H9 (cell line): ENCODE measurements at places on chromosomes 2 and 18.

DNA sequence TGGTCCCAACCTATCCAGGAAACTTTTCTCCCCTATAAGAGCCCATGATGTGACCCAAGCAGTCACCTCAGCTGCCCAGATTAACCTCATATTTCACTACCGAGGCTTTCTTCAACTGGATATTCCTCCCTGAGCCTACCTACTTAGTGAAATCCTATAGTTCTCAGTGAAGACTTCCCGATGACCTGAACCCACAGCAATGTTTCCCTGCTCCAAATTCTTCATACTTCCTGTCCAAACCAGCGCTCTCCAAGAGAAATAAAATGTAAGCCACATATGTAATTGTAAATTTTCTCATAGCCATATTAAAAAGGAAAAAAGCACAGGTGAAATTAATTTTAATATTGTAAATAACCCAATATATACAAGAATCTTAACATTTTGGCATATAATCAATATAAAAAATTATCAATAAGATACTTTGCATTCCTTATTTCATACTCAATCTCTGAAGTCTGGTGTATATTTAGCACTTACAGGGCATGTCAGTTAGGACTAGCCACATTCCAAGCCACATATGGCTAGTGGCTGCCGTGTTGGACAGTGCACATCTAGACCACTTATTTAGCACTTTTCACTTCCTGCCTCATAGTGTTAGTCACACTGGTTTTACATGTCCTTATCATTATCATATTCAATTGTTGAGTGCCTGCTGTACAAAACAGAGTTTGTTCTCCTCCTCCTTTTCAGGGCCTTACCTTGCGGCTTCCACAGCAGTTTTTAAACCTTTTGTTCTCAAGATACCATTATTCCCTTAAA is 1.9 kb upstream of the STAT4 start:
- H3K27me3 ChIP-seq = no peaks in the 10 kb centered on the region
- H3K36me3 ChIP-seq = no peaks in the 10 kb centered on the region
- H3K4me3 ChIP-seq = no peak overlapping the region
- H3K4me1 ChIP-seq = no peaks in the 10 kb centered on the region; the same call in 1 of the 2 replicates
- no peak for DNase-seq

- no peak overlapping the region for H3K27ac ChIP-seq
- H3K4me1 ChIP-seq = 0 out of 2 replicates have a peak, but pooled peaks cover 2% of the 10 kb centered on the region
- no peaks in the 10 kb centered on the region for H3K27me3 ChIP-seq
- H3K4me3 ChIP-seq = no peak overlapping the region
- no peaks in the 10 kb centered on the region for H3K36me3 ChIP-seq
These were observed 46.6 kb downstream of the CDK15 start for GRCh38 chr2:201852878-201853415.

DNA sequence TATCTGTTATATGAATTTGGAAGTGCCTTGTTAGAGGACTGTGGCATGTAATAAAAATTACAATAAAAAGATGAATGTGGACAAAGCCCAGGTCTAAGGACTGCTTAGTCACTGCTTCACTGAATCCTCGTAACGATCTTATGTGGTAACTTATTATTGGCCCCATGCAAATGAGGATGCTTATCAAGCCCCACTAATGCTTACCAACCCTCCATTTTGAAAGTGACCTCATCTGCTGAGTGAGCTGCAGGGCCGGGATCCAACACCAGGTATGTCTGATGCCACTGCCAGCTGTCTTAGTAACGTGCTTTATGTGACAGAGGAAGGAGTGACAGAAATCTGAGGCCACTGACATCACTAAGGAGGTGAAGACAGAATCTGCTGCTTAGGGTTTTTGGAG is 65.3 kb upstream of the CCDC85A start:
- peaks cover 9% of the 10 kb centered on the region; the same call in 1 of the 2 replicates for H3K4me1 ChIP-seq
- no peak overlapping the region; the same call in 1 of the 2 replicates for H3K4me3 ChIP-seq
- peak; percentile 49 for DNase-seq
- peak overlapping the region; percentile 90 for H3K27ac ChIP-seq
- no peaks in the 10 kb centered on the region for H3K27me3 ChIP-seq
- peaks cover 14% of the 10 kb centered on the region for H3K36me3 ChIP-seq

DNA sequence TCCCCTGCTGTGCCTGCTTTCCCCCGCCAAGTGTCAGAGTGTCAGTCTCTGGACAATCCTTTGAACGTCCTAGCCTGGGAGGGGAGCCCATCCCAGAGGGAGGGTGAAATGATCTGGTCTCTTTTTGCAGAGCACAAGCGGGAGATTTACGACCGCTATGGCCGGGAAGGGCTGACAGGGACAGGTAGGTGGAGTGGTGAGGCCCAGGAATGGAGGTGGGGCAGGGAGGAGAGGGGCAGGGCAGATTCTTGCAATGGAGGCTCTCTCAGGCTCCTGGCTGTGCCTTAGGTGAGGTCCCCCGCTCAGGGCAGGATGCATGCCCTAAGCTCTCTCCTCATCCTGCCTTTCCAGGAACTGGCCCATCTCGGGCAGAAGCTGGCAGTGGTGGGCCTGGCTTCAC is 2.4 kb downstream of the DNAJB2 start:
- H3K27me3 ChIP-seq = no peaks in the 10 kb centered on the region
- H3K4me3 ChIP-seq = no peak overlapping the region
- H3K4me1 ChIP-seq = no peaks in the 10 kb centered on the region; the same call in 1 of the 2 replicates
- DNase-seq = no peak
- no peak overlapping the region for H3K27ac ChIP-seq
- H3K36me3 ChIP-seq = peaks cover 34% of the 10 kb centered on the region

DNA sequence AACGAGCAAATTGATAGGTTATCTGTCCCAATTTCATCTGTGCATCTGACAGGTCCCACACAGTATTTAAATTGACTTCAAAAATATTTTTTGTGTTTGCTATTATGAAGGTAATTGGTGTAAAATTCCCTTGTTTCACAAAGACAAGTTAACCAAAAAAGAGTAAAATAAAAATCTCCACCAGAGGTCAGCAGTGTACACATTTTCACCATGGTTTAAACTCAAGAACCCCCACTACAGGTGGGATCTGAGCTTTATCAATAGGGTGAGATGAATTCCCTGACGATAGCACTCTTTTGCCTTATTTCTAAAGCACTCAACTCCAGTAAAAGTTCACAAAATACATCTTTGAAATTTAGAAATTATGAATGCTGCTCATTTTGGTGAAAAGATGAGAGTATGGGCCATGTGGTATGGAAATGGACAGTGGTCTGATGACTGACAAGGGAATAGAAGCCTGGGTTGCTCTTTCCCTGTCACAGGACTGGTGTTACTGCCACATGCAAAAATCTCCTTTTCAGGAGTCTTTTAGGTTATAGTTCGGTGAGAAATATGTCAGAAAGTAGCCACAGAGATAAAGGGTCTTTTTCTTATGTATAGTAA is 68.0 kb downstream of the SERPINB8 start:
- H3K4me1 ChIP-seq = no peaks in the 10 kb centered on the region
- no peak overlapping the region for H3K27ac ChIP-seq
- DNase-seq = no peak
- H3K27me3 ChIP-seq = no peaks in the 10 kb centered on the region

DNA sequence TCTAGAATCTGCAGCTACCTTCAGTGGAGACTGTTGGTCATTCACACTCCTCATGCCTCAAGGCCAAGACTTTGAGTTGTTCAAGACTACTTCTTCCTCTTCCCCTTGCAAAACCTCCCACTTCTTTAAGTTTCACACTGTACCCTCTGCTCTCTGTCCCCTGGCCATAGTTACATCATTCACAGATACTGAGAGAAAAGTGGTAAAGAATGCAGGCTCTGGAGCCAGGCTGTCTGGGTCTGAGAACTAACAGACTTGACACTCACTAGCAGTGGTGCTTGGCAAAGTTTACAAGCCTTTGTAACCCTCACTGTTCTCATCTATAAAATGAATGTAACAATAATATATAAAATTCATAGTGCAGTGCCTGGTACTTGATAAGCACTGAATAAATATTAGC is 61.8 kb downstream of the CDH20 start:
- no peaks in the 10 kb centered on the region for H3K27me3 ChIP-seq
- no peak for DNase-seq
- no peaks in the 10 kb centered on the region for H3K4me1 ChIP-seq
- no peak overlapping the region for H3K27ac ChIP-seq
- no peak overlapping the region for H3K4me3 ChIP-seq

DNA sequence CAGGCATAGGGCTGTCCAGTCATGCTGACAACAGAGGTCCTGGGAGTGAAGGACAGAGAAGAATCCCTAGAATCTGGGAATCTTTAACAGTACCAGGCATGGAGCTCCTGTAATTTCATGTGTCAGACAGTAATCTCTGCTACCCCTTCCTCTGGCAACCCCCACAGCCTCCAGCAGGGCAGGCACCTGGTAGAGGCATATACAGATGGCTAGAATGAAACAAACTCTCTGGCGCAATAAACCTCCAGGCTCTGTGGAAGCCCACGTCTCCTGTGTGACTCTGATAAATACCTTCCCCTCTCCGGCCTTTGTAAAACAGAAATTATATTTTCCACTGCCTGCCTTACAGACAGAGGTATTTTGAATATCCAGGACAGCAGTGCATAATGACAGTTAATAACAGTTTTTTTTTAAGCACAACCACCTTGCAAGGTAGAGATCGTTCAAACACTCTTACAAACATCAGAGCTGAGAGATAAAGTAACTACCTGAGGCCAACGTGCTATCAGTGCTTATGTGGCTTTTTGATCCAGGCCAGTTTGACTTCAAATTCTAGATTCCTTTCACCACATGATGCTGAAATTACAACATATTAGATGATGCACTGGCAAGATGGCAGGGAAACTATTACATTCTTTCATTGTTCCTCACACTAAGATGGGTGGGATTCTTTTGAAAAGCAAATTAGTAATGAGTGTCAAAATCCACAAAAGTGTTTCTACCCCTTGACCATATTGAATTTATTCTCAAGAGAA is 47.7 kb upstream of the TMEM247 start:
- H3K4me1 ChIP-seq = no peaks in the 10 kb centered on the region; the same call in 1 of the 2 replicates
- H3K4me3 ChIP-seq = no peak overlapping the region
- no peak overlapping the region for H3K27ac ChIP-seq
- H3K36me3 ChIP-seq = no peaks in the 10 kb centered on the region
- no peak for DNase-seq
- H3K27me3 ChIP-seq = no peaks in the 10 kb centered on the region

DNA sequence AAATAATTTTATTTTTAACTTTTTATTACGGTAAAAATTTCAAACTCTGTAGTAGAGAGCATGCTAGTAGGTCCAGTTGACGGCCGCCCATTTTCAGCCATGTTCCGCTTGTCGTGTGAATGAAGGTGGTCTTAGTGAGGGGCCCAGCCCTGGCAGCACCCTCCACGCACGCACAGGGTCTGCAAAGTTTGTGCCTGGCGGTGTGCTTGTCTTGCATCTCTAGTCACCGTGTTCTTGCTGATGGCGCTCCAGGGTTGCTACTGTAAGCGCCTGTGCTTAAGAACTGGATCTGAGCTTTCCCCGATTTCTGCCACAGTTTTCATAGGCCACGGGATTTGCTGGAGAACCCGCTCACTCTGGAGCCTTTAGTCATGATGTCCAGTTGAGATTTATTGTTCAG is 28.9 kb downstream of the LDLRAD4 start:
- no peak overlapping the region for H3K27ac ChIP-seq
- peak; percentile 10 for DNase-seq
- H3K4me1 ChIP-seq = no peaks in the 10 kb centered on the region
- no peaks in the 10 kb centered on the region for H3K27me3 ChIP-seq

GRCh38 chr2:41854227-41854626 is 193.6 kb upstream of the PKDCC start:
- no peak for DNase-seq
- no peak overlapping the region for H3K4me3 ChIP-seq
- H3K27ac ChIP-seq = no peak overlapping the region
- H3K36me3 ChIP-seq = no peaks in the 10 kb centered on the region

DNA sequence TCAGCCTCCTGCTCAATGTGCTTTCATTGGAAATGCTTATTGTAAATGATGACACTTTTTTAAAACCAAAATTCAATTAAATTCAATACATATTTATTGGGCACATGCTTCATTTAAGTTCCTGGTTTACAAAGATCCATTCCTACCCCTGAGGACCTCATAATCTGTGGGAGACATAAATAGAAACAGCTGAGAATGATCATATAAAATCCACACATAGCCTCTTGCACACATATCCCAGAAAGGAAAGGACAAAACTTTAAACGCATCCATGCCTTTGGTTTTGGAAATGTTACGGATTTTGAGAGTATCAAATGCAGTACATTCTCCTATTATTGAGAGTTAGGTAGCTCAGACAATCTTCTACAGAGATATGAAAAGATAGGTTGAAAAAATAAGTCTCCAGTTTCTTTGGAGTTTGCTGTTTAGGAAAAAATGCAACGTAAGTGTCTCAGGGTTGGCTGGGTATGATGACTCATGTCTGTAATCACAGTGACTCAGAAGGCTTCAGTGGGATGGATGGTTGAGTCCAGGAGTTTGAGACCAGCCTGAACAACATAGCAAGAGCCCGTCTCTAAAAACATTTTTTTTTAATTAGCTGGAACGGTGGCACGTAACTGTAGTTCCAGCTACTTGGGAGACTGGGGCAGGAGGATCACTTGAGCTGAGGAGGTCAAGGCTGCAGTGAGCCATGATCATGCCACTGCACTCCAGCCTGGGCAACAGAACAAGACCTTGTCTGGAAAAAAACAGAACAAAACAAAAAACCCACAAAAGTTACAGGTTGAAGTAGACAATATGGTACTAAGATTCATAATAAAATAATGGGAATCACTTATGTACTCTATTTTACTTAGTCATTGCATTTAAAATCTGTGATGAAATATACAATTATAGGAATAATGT is 3.9 kb upstream of the PRELID3A start:
- no peak overlapping the region for H3K27ac ChIP-seq
- H3K36me3 ChIP-seq = peaks cover 2% of the 10 kb centered on the region; the same call in 1 of the 3 replicates
- H3K27me3 ChIP-seq = peaks cover 3% of the 10 kb centered on the region; the same call in 1 of the 2 replicates
- DNase-seq = no peak

- no peak overlapping the region for H3K4me3 ChIP-seq
- H3K36me3 ChIP-seq = no peaks in the 10 kb centered on the region
- H3K27me3 ChIP-seq = no peaks in the 10 kb centered on the region
- DNase-seq = no peak
These were observed 73.8 kb upstream of the KLHL29 start for GRCh38 chr2:23311186-23311585.

- H3K27me3 ChIP-seq = no peaks in the 10 kb centered on the region
- no peak overlapping the region for H3K27ac ChIP-seq
- H3K4me3 ChIP-seq = no peak overlapping the region
- H3K4me1 ChIP-seq = peaks cover 4% of the 10 kb centered on the region; the same call in 1 of the 2 replicates
- peak; percentile 58 for DNase-seq
These were observed 79.6 kb downstream of the SKA1 start for GRCh38 chr18:50454387-50454988.

- DNase-seq = no peak
- no peak overlapping the region for H3K27ac ChIP-seq
- H3K27me3 ChIP-seq = no peaks in the 10 kb centered on the region
- no peaks in the 10 kb centered on the region for H3K4me1 ChIP-seq
- no peak overlapping the region for H3K4me3 ChIP-seq
These were observed 21.6 kb downstream of the TWIST2 start for GRCh38 chr2:238869293-238870124.

DNA sequence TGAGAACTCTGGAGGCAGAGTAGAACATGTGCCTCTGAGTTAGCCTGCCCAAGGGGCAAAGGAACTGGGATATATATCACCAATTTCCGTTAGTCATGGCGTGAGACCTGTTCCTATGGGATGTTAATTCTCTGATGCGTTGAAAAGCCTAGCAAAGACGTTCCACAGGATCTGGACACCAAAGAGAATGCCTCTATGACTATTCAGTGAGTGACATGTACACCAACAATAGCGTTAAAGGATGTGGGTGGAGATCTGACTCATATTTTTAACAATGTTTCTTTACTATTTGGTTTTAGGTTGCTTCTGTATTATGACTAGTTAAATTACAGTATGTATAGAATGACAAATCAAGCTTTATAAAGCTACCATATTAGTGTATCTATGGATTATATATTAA is 320.9 kb upstream of the MC4R start:
- DNase-seq = no peak
- H3K27me3 ChIP-seq = no peaks in the 10 kb centered on the region
- no peaks in the 10 kb centered on the region for H3K4me1 ChIP-seq
- H3K36me3 ChIP-seq = no peaks in the 10 kb centered on the region
